HEK293T (cell line): ENCODE measurements at places on chromosomes 1 and 21.

DNA sequence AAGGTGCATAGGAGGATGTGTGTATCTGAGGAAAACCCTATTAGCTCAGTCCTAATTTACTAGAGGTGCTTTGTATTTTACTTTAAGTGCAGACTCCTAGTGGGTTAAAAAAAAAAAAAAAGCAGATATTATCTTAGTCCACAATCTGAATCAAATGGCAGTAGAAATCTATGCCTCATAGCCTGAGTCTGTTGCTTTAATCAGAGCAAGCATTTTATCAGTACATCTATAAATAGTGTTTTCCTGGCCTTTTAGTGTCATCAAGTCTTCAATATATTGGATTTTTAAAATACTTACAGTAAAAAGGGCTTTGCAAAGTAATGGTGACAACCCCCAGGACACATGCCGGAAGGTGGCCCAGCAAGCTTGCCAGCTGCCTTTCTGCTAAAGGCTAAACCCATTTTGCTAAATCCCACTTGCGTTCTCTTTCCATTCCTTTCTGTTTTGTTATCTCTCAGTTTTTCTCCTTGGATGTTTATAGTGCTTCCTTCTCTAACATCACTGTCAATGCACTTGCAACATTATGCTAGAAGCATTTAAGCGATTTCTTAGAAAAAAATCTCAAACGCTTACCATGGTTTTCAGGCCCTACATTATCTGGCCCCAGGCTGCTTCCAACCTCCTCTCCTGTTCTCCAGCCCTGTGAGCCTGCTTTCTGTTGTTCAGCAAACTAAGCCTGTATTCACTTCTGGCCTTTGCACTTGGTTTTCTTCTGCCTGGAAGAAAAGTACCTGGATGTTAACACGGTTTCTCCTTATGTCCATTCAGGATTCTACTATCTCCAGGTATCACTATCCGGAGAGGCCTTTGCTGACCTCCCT lies 206.3 kb downstream of the PDE4B start:
- DNase-seq: no peak

DNA sequence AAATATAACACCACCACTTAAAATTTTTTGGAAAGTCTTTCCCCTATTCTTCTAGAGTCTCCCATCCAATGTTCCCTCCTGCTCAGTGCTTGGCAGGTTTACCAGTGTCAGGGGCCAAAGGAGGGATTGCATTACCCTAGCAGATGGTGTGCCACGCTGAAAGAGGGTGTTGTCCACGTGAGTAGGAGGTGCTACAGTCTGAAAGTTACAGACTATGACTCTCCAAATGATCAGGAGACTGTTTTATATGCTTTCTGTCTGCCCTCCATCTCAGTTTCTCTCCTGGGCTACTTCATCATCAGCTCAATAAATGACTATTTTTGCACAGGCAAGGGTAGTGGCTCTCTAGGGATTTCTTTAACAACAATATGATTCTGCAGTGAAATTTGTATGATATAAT lies 31.3 kb upstream of the ANGPTL7 start:
- DNase-seq: no peak

GRCh38 chr1:37628026-37628556 lies 6.6 kb downstream of the RSPO1 start:
- no peak for DNase-seq

DNA sequence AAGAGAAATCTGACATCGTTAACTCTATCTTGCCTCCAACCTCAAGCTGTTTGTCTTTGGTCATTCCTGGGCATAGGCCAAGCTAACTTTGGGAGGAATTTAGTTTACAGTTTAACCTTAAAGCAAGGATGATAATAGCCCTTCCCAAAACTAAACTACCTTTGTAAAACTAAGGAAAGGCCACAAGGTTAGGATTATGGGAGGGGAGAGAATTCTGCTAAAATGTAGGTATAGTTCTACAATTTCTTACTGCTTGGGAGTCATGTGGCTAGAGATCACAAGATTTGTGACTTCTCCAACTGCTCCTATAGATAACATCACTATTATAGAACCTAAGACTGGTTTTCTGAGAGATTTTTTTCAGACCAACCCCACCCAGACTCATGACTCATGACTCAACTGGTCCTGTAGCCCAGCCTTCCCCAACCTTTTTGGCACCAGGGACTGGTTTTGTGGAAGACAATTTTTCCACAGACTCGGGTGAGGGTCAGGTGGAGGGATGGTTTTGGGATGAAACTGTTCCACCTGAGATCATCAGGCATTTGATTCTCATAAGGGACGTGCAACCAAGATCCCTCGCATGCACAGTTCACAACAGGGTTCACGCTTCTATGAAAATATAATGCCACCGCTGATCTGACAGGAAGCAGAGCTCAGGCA lies 70.7 kb upstream of the MUTYH start:
- DNase-seq: no peak

DNA sequence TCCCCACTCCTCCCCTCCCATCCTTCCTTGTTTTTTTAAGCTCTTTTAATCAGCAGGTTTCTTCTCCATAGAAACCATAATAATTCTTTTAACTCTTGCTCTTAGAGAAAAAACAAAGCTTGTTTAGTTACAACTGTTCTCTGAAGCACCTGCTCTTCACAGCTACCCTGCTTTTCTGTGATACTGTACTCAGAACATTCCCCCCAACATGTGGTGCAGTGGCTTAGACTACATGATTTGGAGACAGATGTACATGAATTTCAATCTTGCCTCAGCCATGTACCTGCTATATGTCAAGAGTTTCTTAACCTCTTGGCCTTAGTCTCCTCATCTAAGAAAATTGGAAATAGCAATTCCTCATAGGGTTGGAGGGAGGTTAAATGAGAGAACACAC lies 33.5 kb downstream of the LAMC2 start:
- DNase-seq: no peak

DNA sequence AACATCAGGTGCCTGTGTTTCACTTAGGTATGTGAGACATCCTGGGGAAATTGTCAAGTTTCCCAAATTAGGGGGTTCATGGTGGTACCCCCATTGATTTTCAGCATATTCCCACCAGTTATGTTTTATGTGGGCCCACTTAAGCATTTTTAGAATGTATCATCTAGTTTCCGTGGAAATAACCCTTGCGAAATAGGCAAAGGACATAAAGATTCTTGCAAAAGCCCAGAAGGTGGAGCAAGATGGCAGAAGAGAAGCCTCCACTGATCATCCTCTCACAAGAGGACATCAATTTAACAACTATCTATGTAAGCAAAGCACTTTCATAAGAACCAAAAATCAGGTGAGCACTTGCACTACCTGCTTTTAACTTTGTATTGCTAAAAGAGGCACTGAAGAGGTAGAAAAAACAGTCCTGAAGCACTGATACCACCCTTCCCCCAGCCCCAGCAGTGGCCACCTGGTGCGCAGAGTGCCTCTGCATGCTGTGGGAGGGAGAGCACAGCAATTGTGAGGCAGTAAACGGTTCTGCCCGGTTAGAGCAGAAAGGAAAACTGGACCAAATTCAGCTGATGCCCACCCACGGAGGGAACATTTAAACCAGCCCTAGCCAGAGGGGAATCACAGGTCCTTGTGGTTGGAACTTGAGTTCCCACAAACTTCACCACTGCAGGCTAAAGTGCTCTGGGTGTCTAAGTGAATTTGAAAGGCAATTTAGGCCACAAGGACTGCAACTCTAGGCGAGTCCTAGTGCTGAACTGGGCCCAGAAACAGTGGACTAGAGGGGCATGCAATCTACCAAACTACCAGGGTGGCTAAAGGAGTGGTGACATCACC lies 23.2 kb downstream of the MCOLN2 start:
- no peak for DNase-seq

- DNase-seq: no peak
Measured at GRCh38 chr1:113928187-113928930, 765 bp upstream of the HIPK1 start.

- no peak for DNase-seq
Measured at GRCh38 chr1:181817091-181817490, 244.4 kb downstream of the ZNF648 start.

DNA sequence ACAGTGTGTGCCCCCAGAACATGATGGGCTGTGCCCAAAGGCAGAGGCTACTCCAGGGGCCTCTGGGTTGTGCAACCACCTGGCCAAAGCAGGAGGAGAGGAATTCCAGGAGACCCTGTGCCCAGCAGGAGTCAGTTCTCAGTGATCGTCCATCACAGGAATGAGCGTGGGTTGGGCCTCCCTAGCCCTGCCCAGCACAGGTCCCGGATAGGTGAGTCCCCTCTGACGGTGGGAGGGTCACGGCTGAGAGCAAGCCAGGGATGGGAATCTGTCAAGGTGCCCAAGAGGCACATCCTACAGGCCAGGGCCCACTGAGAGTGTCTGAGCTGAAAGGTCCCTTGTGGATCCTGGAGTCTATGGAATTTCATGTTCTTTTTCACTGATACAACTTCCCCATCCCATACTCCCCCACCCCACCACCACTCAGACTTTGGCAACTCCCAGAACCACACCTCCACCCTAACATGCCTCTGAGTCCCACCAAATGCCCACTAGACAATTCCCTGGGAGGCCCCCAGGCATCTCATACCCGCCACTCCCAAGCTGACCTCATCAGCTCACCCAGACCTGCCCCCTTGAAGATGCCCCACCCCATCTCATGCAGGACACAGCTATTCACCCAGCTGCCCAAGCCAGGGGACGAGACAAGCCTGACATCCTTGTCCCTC lies 3.1 kb downstream of the GJB4 start:
- DNase-seq: no peak

DNA sequence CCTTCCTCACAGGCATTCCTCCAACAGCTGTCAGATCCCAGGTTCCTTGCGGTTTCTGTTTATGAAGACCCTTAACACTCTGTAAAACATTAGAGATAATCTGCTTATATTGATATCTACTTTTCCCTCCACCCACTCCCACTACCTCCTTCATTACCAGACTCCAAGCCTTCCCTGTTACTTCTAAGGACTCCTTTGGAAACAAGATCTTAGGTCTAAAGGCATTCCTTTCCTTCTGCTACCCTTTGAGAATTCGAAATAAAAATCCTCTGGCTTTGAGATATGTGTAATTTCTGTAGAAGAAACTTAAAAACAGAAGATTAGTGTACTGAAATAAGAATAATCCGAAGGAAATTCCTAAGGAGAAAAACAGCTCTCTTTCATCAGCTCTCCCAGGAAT lies 23.7 kb upstream of the LYPLAL1 start:
- DNase-seq: no peak

DNA sequence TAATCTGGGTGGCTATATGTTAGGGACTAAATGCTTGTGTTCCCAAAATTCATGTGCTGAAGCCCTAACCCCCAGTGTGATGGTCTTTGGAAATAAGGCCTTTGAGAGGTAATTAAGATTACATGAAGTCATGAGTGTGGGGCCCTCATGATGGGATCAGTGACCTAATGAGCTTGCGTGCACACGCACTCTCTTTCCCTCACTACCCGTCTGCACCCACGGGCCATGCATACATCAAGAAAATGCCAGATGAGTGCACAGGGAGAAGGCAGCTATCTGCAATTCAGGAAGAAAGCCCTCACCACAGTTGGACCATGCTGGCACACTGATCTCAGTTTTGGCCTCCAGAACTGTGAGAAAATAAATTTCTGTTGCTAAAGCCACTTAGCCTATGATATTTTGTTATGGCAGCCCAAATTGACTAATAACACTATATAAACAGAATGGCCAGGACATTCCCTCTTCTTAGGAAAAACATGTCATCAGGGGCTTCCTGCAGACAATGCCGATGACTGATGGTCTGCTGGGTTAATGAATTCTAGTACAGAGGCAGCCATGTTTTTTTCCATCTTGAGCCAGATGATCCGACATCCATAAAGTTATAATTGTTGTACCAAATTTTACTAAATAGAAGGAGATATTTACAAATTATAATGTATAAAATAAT lies 18.1 kb upstream of the MYOG start:
- no peak for DNase-seq

DNA sequence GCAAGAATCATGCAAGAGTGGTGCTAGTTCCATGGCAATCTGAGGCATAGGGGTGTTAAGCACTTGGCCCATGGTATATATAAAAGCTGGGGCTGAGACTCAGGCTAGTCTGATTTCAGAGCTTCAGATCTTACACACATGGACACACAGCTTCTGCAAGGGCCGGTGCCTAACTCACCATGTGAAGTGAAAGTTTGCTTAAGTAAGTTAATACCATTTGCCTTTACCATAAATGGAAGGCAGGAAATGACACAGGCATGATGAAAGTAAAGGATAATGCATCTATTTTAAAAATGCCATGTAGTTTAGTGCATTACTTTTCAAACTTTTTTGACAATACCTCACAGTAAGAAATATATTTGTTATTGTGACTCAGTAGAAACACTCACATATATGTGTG lies 122.6 kb downstream of the KCNJ6 start:
- DNase-seq: no peak

- DNase-seq: no peak
Measured at GRCh38 chr1:180232521-180233043, 2.5 kb downstream of the LHX4 start.

- DNase-seq: no peak
Measured at GRCh38 chr1:3468236-3469103, 14.0 kb downstream of the ARHGEF16 start.

DNA sequence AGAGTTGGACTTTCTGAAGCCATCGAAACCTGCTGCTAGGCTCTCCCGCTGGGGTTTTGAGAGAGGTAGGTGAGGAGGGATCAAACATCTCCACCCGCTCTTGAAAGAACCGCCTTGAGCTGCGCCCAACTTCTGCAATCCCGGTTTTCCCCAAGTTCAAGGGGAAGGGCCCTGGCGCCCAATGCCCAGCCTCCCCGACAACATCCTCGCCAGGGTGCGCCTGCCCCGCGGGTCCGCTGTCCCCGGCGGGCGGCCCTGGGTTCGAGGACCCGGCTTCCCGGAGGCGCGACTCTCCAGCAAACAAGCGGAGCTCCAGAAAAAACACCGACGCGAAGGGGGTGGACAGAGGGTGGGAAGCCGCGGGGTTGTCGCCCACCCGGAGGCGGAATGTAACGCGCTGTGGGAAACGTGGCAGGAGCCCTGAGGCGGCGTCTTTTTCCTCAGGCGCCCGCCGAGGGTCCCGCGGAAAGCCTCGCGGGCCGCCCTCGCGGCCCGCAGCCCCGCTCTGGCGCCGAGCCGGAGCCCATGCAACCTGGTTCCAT lies 607 bp downstream of the BTG3 start:
- no peak for DNase-seq

GRCh38 chr1:41073971-41074370 lies 52.4 kb upstream of the SLFNL1 start:
- no peak for DNase-seq

GRCh38 chr1:94708811-94709210 lies 111.3 kb upstream of the SLC44A3 start:
- no peak for DNase-seq

DNA sequence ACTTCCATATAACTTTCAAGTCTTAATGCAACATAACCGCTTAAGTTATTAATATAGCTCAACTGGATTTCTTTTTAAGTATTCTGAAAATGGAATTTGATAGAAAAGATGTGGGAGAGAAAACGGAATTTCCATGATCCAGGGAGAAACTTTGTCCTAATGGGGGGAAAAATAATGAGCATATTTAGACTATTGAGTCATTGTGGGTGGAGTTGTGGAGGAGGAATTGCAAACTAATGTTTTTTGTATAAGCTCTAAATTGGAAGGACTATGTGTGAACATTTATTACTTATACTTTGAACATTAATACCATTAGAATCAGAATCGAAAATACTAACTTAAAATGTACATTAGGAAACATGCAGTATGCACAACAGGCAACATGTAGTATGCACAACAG lies 159.9 kb upstream of the NEGR1 start:
- no peak for DNase-seq

GRCh38 chr1:157734321-157734720 lies 33.8 kb upstream of the FCRL3 start:
- no peak for DNase-seq

GRCh38 chr1:196207612-196208217 lies 400.5 kb downstream of the KCNT2 start:
- no peak for DNase-seq
